ENCODE measurements at places on chromosomes 3 and 15. TPM values are rescaled to one million over a fixed set of nuclear protein-coding genes. Genes with fewer than 3 reads are reported as not detected.

The LRRC58 gene
- total RNA-seq = 18.8 TPM

The GLDN gene
- not detected for total RNA-seq

The COL6A5 gene
- not detected for total RNA-seq

DNA sequence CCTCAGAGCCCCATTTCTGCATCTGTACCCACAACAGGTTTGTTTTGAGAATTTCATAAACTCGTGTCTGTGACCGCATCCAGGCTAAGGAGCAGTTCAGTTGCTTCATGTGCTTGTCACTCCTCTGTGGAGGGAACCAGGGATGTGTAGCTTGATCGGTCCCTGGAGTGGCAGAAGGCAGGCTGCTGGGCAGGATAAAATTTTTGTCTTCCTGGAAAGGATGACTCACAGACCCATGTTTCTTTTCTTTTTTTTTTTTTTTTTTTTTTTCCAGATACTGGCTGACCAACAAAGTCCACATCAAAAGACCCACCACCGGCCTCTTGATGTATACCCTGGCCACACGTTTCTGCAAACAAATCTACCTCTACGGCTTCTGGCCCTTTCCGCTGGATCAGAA is 70.1 kb downstream of the ST8SIA2 start:
- DNase-seq = no peak
- H3K27ac ChIP-seq = no peak overlapping the region
- no peaks in the 10 kb centered on the region for H3K4me1 ChIP-seq
- peaks cover 9% of the 10 kb centered on the region for H3K27me3 ChIP-seq
- H3K36me3 ChIP-seq = no peaks in the 10 kb centered on the region
- no peak overlapping the region for H3K4me3 ChIP-seq

- H3K27me3 ChIP-seq = no peaks in the 10 kb centered on the region
- H3K4me1 ChIP-seq = no peaks in the 10 kb centered on the region
- H3K36me3 ChIP-seq = no peaks in the 10 kb centered on the region
These were observed 45.9 kb upstream of the TRPM1 start for GRCh38 chr15:31147456-31147855.

Data from activated T-cell treated with anti-CD3 and anti-CD28 coated beads, Interleukin-2, amount 50 U/mL, for 72 hours (primary cell).